ENCODE measurements at places on chromosomes 7 and 10.

DNA sequence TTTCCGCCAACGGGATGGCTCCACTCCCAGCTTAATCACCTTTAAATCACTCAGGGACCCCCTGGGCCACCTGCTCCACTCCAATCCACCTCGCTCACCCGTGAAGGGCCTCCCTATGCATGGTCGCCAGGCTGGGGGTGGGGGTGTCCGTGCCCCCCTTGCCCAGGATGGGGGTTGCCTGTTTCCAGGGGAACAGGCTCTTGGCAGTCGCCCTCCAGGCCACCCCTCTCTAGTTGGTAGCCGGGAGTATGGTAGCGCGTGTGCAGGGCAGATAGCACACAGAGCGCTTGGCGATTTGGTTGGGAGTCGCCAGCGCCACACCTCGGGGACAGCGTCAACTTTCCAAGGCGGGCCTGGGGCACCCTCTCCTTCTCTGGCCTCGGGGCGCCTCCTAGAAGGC is 134.9 kb upstream of the ZNF92 start:
- no peak for DNase-seq

- DNase-seq: peak; percentile 54
Measured at GRCh38 chr10:95445837-95446486, 115.2 kb downstream of the SORBS1 start.

DNA sequence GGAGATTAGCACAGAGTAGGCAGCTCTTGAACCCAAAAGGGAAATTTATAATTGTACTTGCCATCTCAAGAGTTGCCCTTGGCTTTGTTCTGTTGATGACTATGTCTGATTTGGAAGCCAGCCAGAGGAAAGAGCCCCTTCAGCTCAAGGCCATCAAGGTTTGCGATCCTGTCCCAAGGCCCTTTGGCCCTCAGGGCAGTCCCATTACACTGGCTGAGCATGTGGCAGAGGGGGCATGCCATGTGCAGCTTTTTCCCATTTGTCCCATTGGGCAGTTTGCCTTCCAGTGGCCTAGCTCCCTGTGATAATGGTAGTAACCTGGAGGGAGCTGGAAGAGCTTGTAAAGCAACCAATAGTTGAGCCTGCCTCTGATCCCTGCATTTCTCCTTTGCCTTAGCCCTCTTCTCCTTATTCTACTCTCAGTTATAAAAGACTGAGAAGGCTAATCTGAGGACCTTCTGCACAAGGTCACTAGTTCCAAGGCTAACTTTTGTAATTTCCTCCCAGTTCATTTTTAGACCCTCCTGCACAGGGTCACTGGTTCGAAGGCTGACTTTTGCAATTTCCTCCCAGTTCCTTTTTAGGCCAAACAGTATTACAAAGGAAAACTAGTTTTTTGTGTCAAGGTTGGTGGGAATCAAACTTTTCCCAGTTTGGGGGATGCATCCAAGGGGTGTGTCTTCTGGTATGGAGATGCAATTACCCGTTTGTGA is 31.0 kb upstream of the ARHGAP12 start:
- no peak for DNase-seq

DNA sequence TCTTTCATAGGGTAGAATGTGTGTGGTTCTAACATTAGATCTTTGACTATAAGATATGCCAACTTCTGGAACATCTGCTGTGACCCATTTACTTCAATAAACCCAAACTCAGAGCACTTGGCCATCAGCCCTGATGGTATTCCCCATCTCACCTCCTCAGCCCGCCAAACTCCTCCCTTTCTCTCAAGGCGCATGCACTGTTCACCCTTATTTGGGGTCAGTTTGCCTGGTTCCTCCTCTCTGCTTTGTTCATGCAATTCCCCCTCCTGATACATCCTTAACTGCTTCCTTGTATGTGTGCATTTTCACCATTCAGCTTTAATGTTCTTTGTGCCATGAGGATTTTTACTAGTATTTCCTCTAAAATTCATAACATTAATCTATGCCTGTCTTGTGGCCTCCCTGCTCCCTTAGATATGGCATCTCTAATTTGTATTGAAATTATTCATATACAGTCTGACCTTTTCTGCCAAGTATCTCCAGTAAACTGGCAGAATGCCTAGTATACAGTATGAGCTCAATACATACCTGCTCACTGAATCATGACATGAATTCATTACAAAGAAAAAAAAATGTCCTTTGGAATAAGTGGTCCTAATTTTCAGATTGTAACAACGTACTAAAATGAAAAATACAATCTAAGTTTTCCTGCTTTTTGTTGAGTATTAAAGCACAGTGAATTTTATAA is 336.8 kb upstream of the IGFBP3 start:
- DNase-seq: no peak

- DNase-seq: no peak
Measured at GRCh38 chr7:138276891-138277290, 183.2 kb upstream of the TRIM24 start.

GRCh38 chr10:120039046-120039445 is 146.5 kb downstream of the SEC23IP start:
- DNase-seq: no peak

GRCh38 chr10:127349737-127350136 is 153.3 kb upstream of the INSYN2A start:
- DNase-seq: no peak
